ENCODE measurements at places on chromosomes 7 and 10.

- DNase-seq = no peak
Measured at GRCh38 chr10:69049566-69049961, 38.3 kb upstream of the SRGN start.

GRCh38 chr10:59513558-59513957 lies 151.2 kb upstream of the FAM13C start:
- no peak for DNase-seq

- no peak for DNase-seq
Measured at GRCh38 chr7:154861589-154861988, 141.3 kb downstream of the PAXIP1 start.

DNA sequence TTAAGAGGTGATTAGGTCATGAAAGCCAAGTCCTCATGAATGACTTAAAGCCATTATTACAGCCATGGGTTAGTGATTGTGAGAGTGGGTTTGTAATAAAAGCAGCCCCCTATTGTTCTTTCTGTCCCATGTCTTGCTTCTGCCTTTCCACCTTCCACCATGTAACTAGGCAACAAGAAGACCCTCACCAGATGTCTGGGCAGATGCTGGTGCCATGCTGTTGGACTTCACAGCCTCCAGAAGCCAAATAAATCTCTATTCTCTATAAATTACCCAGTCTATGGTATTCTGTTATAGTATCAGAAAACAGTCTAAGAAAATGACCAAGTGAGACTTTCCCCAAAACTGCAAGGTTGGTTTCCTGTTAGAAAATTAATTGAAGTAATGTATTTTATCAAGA lies 460.3 kb upstream of the ADARB2 start:
- no peak for DNase-seq

GRCh38 chr10:123689880-123690279 lies 23.7 kb downstream of the GPR26 start:
- DNase-seq = no peak

DNA sequence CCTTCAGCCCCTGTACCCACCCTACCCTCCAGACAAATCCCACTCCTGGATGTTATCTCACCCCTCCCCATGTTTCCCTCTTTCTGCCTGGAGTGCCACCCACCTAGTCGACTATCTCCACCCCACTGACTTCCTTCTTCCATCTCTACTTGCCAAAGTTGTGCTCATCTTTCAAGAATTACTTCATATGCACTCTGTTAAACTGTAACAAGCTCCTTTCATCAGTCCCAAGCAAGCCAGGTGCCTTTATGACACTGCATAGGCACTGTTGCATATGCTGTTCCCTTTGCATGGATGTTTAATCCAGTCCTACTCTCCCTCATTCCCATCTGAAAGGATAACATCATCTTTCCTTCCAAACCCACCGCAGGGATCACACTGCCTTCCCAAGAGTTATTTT lies 8.9 kb upstream of the CDK1 start:
- DNase-seq = no peak

DNA sequence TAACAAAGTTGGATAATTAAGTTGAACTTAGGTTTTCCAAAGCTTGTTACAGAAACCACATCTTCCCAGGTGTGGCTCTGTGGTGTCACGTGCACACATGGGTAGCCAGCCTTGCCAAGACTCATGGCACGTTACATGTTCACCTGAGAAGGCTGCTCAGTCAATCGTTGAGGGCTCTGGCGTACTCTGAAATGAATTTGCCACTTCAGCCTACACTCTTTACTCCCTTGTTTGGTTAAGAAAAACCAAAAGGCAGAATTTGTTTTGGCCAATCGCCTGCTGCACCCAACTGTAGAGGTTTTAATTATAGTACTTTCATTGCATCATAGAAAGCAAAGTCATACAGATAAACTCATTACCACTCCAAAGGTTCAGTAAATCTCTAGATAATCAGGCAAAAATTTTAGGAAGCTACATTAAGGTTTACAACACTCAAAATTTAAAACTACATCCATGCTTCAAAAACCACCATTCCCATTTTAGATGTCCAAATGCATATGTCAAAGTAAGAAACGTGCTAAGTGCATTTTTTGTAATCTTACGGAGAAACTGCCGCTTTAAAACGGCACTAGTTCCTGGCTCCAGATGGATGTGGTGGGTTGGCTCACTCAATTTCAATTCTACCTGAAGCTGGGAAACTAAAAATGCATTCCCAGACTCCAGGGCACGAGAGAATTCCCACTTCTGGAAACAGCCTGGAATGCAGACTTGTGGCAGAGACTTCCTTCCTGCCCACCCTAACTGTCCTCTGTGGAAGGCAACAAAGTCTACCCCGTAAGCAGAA lies 88.4 kb downstream of the DIP2C start:
- DNase-seq = peak; percentile 29

GRCh38 chr10:49609006-49609282 lies 1.2 kb upstream of the SLC18A3 start:
- DNase-seq = no peak

DNA sequence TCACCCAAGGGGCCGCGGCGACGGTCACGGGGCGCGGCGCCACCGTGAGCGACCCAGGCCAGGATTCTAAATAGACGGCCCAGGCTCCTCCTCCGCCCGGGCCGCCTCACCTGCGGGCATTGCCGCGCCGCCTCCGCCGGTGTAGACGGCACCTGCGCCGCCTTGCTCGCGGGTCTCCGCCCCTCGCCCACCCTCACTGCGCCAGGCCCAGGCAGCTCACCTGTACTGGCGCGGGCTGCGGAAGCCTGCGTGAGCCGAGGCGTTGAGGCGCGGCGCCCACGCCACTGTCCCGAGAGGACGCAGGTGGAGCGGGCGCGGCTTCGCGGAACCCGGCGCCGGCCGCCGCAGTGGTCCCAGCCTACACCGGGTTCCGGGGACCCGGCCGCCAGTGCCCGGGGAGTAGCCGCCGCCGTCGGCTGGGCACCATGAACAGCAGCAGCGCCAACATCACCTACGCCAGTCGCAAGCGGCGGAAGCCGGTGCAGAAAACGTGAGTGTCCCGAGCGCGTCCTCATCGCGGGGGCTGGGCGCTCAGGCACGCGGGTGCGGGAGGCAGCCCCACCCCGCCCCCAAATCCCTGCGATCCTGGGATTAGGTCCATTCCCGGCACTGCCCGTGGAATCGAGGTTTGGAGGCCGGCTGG lies 509 bp downstream of the AHR start:
- DNase-seq = peak; percentile 63

GRCh38 chr7:82455295-82455694 lies 11.7 kb upstream of the CACNA2D1 start:
- DNase-seq = no peak

DNA sequence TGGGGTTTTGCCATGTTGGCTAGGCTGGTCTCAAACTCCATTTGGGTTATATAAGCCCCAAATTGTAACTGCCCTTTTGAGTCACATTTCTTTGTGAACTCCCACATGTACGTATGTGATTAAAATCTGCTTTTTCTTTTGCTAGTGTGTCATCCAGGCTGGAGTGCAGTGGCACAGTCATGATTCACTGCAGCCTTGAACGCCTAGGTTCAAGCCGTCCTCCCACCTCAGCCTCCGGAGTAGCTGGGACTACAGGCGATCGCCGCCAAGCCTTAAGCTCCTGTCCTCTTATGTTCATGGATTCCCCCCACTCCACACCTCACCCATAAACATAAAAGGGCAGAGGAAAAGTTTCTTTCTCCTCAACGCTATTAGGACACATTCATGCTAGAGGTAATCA lies 4.4 kb upstream of the SMC3 start:
- no peak for DNase-seq

DNA sequence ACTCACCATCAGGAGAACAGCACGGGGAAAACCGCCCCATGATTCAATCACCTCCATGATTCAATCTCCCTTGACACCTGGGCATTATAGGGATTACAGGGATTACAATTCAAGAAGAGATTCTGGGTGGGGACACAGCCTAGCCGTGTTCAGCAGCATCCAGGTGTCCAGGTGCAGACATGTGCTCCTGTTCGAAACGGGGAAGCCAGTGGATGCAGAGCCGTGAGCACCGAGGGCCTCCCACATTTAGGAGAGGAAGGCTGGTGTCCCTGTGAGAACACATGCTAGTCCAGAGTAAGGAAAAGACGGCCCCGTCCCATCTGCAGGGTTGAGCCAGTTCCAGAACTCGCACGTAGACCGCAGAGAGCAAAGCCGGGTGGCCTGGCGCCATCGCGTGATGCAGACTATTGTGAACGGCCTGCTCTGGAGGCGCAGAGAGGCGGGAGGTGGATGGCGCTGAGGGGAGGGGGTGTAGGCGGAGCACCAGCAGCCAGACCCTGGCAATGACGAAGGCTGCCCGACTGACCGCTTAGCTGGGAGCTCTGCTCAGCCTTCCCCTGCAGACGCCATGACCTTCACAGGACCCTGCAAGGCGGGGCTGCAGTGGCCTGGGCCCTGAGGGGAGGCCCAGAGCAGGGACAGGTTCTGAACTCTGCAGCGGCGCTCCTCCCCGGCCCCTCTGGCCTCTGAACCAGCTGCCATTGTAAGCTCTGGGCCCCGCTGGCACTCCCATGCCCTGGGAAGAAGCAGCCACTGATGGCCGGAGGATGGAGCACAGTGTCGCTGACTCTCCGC lies 141.6 kb upstream of the TCERG1L start:
- no peak for DNase-seq

DNA sequence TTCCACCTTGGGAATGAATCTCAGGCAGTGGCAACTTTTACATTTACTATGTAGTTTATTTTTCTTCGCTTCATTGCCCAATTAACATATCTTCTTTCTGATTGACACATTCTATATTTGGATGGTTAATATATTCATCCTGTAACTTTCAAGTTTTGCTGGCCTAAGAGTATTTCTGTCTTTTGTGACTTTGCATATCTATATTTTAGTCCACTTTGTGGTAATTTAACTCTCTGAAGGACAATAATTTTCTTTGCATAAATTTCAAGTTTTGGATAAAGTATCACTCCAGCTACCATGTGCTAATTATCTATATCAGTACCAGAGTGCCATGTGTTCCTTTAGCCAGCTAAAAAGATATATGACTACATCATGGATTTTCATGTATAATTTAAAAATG lies 151.5 kb upstream of the KAT6B start:
- DNase-seq = no peak

- no peak for DNase-seq
Measured at GRCh38 chr7:108367946-108368345, 88.3 kb downstream of the NRCAM start.

Measured in NCI-H1105 (cell line).